ENCODE measurements at places on chromosomes 2 and 18.

DNA sequence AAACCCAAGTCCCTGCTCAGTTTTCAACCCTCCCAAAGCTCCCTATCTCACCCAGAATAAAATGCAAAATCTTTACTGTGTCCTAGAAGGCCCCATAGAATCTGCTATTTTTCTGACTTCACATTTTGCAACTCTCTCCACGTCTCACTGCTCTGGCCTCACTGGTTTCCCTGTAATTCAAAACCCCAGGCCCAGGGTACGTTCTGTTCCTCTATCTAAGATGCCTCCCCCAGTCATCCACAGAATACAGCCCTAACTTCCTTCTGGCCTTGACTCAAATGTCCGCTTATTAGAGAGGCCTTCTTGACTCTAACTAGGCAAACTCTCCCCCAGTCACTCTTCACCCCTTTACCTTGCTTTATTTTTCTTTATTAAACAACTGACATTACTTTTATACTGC is 42.0 kb downstream of the FAM161A start:
- DNase-seq = no peak

DNA sequence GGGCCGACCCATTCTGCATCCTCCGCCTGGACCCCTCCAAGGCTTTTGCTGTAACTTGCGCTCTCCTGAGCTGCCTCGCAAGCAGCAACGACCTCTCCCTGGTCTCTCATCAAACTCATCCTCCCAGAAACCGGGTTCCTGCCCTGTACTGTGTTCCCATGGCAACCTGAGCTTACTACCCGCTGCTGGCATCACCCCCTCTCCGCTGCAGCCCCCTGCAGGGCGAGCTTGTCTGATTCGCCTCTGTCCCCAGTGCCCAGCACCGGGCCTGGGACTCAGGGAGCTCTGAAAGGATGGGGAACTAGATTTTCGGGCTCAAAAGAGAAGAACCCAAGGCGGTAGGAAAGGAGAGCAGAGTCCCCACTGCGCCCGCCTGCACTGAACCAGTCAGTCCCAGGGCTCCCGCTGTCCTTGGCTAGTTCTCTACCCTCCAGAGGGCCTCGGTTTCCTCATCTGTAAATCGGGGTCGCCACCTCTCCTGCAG is 463 bp downstream of the HS1BP3 start:
- no peak for DNase-seq

GRCh38 chr18:54961016-54961423 is 1.8 kb upstream of the CCDC68 start:
- no peak for DNase-seq

DNA sequence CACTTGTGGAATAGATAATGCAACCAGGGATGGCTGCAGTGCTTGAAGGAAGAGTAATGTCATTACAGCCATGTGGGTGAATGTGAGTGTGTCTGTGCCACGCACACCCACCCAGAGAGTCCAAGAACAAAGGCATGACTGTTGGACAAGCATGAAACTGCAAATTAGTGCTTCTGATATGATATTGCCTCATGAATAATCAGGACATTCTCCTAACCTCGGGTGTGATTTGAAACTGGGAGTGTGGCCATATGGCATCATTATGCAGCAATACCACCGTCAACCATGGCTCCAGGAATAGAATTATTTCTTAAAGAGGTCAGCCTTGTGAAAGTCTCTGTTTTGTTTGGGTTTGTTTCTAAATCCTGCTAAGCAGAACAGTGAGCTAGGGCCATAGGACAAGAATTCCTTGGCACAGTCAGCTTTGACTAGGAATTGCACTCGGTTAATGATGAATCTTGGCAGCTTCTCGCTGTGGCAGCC is 678.0 kb upstream of the RAB6C start:
- no peak for DNase-seq

DNA sequence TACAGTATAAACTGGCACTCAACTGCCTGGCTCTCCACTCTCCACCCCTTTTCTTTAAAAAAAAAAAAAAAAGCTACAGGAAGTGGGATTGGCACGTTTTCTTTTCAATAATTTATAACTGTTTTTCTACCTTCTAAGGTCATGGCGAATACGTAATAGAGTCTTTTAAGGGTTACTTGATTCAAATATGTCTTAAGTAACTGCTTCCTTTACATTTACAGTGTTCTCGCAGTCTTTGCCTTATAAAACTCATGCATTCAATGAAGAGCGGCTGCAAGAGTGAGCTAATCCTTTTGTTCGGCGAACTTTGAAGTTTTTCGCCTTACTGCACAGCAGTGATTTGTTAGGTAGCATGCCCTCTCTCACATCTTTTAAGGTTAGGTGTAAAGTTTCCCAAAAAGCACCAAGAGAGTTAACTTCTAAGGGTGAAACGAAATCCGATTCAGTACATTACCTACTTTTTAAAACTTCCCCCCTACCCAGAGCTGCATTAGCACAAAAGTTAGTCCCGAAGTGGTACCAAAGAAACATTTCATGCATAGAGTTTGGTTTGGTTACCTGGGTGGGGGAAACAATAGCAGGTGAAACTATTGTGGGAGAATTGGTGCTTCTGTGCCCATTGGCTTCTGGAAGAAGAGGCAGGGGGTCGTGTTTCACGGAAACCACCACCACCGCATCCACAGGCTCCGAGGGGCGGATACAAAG is 2.0 kb downstream of the KCTD1 start:
- no peak for DNase-seq

DNA sequence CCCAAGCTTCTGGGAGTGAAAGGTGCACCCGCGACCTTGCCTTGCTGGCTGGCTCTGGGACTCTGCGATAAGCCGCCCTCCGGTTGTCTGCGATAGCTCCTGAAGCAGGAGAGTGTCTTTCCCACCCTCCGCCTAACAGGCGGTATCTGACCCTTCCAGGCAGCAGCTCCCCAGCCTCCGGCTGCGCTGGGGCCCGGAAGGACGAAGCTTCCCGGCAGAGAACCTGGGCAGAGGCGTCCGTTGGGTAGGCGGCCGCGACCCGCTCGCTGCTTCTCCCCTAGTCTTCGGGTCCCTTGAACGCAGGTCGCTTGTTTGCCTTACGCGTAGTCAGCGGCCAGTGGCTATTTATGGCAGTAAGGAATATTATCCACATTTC is 446 bp upstream of the RHBDD1 start:
- no peak for DNase-seq

DNA sequence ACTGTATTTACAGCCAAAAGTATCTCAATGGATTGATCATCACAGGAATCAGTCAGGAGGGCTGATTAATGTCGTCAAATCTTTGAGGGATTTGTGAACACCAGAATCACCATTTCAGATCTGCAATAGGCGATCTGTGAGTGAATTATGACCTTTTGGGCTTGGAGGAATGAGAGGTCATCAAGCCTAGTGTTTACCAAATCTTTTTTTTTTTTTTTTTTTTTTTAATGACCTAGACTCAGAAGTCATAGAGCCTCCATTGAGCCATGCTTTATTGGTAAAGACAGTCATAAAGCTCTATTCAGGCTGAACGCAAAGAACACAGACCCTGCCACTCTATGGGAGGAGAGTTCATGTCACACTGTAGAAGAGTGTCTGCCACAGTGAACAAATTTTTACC is 97.7 kb downstream of the SOCS6 start:
- DNase-seq = no peak

DNA sequence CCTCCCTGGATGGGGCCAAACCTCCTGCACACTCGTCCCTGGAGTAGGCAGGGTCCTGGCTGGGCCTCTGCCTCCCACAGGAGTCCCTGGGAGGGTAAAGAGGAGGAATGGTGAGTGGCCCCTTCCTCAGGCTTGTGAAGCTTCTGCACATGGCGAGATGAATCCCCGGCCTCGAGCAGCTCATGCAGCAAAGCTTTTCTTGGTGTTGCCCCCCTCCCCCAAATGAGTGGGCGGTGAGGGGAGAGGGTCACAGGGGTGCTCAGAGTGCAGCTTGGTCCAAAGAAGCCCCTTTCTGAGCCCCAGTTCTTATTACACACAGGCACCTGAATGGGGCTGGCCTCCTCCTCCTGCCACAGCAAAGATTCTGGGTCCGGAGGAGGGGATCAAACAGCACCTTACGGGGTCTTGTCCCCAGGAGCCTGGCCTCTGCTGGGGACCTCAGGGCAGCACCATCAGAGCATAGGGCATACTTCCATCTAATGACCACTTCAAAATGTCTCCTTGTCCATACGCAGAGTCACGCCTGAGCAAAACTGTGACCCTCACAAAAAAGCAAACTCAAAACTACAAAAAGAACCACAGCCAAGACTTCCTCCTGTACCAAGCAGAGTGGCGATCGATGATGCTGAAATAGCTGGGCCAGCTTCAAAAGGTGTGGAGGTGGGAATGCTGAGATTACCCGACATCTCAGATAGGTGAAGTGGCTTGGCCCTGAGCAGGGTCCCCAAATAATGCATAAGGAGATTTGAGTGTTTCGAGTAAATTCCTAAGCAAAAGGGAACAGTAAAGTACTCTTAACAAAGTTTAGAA is 148.4 kb upstream of the TWIST2 start:
- no peak for DNase-seq

- peak; percentile 2 for DNase-seq
Observed at GRCh38 chr2:145692971-145693478, 1173.1 kb upstream of the ZEB2 start.

DNA sequence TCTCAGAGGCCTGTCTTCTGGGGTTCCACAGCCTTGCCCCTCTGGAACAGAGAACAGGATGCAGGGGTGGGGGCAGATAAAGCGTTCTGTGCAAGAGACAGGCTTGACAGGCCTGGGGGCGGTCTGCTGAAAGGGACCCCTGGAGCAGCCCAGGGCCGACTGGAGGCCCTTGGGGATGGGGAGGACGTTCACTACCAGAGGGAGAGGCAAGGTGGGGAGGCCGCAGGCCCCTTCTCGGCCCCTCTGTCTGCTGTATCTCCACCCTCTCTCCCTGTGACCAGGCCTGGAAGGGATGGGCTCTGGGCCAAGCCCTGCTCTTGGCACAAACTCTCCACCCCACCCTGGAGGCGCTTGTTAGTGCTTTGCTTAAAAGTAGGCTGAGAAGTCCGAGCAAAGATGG is 27.3 kb upstream of the INHBB start:
- no peak for DNase-seq

GRCh38 chr2:62672601-62673000 is 32.9 kb upstream of the EHBP1 start:
- DNase-seq = peak; percentile 77

DNA sequence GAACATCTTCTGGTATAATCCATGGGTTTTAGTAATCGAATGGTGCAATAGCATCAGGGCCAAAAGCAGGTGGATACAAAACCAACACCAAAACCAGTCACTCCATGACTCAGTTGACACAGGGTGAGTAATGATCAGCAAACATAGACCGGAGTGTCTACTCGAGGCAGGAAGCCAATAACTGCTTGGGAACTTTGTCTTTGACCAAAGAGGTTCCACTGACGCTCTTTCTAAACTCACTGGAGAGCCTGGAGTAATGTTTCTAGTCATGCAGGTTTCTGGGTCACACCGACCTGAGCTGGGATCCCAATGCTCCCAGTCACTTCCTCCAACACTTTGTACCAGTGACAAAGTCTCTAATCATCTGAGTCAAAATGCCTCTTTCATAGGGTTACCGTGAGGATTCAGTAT is 30.9 kb downstream of the MREG start:
- no peak for DNase-seq

- DNase-seq = no peak
Observed at GRCh38 chr2:239399921-239400595, 762 bp downstream of the HDAC4 start.

DNA sequence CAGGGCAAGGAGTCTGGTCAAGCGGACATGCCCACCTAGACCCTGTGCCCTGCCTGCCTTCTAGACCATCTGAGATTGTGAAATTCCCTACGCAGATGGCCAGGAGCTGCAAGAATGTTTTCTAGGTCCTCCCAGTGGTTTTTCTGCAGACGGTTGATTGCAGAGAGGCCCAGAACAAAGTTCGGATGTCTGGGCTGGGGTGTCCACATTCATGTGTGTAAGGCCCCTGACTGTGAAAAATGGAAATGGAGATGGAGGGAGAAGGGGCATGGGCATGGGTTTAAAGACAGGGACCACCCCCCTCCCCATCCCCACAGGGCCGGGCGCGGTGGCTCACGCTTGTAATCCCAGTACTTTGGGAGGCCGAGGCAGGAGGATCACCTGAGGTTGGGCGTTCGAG is 11.8 kb downstream of the ARHGAP25 start:
- no peak for DNase-seq

DNA sequence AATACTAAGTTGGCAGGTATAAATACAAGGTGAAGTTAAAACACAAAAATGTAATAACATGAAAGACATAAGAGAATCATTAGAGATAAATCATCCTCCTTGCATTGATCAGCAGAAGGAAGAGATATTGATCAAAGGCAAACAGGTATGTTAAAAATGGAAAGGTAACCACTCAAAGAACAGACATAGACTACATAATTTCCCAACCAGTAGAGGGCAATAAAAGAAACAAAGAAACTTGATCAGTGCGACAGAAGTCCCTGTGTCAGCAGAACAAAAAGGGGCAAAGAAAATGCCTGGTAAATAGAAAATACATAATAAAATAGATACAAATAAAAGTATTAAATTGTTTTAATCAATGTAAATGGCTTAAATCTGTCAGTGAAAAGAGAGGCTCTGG is 53.6 kb downstream of the FAM228A start:
- no peak for DNase-seq

DNA sequence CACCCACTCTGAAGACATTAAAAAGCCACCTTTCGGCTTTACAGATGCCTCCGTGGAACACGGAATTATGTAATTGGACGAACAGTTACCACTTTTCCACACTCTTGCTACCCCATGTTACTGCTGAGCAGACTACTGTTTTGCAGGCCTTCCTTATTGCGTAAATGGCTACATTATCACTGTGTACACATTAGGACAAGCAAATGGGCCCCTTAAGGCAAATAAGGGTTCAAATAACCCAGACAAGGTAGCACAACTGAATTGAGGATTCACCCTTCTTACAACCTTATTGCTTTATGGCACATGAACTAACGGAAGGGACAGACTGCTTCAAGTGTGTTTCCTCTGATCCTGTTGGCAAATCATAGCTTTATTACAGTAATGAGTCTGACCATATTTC is 832.2 kb upstream of the FANCL start:
- DNase-seq = no peak

DNA sequence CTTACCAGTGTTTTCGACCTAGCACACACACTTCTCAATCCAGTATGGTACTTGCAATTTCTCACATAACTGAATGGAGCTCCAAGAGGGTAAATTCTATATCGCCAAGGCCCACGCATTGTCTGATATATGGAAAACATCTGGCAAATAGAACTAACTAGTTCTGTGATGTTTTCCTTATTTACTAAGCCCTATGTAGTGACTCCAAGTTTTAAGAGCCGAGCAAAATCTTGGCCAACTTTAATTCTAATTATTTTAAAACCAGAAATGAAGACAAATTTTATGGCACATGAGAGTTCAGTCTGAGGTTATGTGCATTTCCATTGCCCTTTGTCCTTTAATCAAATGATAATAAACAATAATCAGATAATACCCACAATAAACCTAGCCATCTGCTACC is 1119.7 kb upstream of the CNTNAP5 start:
- DNase-seq = no peak

All from fibroblast of skin of left biceps (primary cell).